ENCODE measurements at places on chromosomes 1 and 21. TPM values are rescaled to one million over a fixed set of nuclear protein-coding genes. Genes with fewer than 3 reads are reported as not detected.

- no peak for DNase-seq
These were observed 24.0 kb upstream of the DISC1 start for GRCh38 chr1:231602673-231602984.

DNA sequence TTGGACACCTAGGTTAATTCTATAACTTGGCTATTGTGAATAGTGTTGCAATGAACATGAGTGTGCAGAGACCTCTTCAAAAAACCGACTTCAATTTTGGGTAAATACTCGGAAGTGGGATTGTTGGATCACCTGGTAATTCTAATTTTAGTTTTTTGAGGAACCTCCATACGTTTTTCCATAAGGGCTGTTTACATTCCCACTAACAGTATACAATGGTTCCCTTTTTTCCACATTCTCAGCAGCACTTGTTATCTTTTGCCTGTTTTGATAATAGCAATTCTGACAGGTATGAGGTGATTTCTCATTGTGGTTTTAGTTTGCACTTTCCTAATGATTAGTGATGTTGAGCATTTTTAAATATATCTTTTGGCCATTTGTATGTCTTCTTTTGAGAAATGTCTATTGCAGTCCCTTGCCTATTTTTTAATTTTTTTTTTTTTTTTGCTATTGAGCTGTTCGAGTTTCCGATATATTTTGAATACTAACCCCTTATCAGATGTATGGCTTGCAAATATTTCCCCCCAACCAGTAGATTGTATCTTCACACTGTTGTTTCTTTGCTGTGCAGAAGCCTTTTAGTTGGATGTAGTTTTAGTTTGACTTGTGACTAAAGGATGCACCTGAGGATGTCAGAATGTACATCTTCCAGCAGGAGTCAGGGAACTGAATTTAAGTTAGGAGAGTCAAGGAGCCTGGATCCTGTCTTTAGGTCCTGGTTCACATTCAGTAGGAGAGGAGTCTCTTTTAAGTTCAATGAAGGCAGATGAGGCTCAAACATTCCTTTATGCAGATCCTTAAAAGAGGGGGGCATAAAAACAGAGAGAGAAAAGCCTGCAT, 120.0 kb downstream of the S1PR1 start:
- no peak for DNase-seq

Gene KCNA3
- 2.2 TPM for total RNA-seq

GRCh38 chr1:153959454-153959853, 1.0 kb upstream of the CRTC2 start:
- DNase-seq = no peak

Gene GBP6
- not detected for total RNA-seq

Gene AUNIP
- total RNA-seq = 0.33 TPM

DNA sequence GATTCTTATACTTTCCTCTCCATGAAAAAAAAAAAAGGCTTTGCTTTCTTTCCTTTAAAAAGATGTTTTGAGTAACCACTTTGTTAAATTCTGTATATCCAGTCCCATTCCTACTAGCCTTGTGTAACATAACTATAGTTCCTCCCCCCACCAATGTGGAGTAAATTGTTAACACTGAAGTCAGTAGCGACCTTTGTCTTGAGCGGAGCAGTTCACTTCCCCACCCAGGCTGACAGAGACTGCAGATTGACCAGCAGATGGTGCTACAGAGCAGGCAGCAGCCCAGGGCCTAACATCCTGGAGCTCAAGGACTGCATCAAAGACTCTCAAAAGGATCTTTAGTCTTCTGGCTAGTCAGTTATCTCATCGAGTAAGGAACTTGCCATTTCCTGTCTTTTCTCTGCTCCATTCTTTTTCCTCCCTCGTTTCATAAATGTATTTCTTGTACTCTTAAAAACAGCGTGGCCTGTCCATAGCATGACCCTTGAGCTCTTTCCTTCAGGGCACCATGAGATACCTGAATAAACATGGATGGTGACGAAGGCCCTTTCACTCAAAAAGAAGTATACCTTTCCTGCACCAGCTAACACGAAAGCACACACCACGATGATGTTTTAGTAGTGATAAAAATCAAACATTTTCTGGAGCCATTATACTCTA, 503.5 kb upstream of the PKN2 start:
- peak; percentile 26 for DNase-seq

DNA sequence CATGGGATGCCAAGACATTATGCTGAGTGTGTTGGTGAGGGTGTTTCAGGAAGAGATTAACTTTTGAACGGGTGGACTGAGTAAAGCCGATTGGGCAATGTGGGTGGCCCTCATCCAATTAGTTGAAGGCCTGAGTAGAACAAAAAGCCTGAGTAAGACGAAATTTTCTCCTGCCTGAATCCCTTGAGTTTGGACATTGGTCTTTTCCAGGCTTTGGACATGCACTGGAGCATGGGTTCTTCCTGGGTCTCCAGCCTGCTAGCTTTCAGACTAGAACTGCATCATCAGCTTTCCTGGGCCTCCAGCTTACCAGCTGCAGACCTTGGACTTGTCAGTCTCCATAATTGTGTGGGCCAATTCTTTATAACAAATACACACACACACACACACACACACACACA, 63.6 kb downstream of the NIBAN1 start:
- DNase-seq = no peak

Gene RNPC3
- total RNA-seq = 67.8 TPM

DNA sequence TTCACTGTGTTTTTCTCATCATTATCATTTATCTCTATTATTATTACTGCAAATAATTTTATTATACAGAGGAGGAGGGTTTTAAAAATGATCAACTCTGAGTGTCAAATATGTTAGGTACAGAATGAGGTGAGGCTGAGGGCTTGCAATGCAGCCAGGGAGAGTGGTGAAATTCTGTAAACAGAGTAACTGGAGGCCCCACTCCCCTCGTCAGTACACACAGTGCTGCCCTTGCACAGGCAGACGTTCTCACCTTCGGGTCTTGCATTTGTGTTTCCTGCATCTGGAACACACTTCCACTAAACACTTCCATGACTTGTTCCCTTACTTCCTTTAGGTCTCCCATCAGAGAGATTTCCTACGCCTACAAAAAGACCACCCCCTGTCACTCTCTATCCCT, 24.3 kb upstream of the COA6 start:
- no peak for DNase-seq
